ENCODE measurements at places on chromosomes 2 and 18.

GRCh38 chr2:43058726-43059110, 167.7 kb downstream of the ZFP36L2 start:
- no peak for DNase-seq

GRCh38 chr18:50832754-50833153, 12.9 kb upstream of the MRO start:
- no peak for DNase-seq

- no peak for DNase-seq
Measured at GRCh38 chr2:11564816-11565567, 31.1 kb downstream of the GREB1 start.

DNA sequence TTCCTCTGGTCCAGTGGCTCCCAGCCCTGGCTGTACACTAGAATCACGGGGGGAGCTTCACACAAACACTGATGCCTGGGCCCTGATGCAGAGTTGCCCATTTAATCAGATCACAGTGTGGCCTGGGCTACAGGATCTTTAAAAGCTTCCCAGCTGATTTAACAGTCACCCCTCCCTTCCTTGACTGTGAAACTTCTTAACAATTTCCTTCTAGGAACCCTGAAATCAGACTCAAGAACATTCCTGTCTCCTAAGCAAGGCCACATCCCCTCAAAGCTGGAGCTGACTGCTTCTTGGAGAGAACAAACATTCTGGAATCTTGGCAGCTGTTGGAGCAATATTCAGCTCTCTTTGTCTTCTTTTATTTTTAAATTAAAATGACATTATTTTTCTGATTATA, 88.7 kb downstream of the ADD2 start:
- DNase-seq: no peak

- DNase-seq: no peak
Measured at GRCh38 chr2:159516241-159516758, 100.0 kb downstream of the BAZ2B start.

GRCh38 chr2:134021830-134022524, 231.9 kb upstream of the MGAT5 start:
- no peak for DNase-seq

GRCh38 chr2:179262077-179262660, 2.5 kb downstream of the SESTD1 start:
- DNase-seq: no peak

DNA sequence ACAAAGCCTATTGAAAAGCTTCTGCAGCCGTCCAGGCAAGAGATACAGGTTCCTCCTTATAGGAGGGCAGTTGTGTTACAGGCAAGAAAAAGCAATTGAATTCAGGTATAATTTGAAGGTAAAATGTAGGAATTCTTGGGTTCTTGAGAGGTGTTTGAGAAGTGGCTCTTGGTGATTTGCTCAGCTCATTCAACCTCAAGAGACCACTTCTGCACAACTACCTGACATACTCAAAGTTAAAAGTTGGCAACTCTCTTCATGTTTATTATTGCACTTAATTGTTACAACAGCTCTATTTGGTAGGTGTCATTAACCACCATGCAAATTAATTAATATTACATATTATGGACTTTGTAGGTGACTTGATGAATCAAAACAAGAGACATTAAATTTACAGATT, 753.2 kb downstream of the ADCYAP1 start:
- DNase-seq: no peak

DNA sequence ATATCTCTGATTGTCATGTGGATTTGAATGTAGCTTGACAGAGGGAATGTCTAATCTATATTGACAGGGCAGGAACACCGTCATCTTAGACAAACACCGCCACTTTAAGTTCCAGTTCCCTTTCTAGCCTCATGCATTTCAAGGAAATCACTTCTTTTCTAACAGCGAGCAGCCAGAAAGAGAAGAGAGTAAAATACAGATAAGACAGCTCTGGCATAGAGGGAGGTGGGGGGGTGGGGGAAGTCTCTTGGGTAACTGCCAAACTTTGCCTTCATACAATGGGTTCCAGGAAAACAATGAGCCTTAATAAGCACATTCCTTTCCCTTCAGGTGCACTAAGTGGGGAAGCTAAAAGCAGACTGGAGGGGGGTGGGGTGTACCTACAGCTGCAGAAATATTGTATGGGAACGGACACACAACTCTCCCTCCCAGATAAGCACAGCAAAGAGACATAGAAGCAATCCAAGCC, 37.2 kb downstream of the CASP10 start:
- DNase-seq: no peak

DNA sequence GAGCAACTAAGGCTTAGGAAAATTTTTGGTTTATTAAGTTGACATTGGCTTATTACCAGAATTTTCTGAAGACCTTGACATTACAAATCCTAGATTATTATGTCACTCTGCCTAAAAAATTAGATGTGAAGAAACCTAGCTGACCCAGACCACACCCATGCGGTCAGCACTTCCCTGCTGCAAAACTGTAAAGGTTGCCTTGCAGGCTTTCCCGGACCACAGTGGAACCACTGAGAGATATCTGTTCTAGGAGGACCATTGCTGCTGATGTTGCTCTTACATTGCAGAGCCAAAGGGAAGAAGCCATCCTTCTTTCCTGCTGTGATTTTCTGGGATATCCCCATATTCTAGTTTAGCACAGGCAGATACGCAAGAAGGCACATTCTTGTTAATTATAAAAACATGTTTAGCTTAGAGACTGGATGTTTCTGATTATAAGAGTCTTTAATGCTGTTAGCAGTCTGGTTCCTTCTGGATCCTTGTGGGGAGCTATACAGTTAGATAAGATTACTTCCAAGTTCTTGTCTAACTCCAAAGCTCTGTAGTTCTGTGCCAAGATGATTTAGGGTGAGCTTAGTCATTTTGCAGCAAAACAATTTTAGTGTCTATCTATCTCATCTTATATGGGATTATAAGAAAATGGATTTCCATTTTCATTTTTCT, 70.2 kb downstream of the AOX1 start:
- peak; percentile 53 for DNase-seq

DNA sequence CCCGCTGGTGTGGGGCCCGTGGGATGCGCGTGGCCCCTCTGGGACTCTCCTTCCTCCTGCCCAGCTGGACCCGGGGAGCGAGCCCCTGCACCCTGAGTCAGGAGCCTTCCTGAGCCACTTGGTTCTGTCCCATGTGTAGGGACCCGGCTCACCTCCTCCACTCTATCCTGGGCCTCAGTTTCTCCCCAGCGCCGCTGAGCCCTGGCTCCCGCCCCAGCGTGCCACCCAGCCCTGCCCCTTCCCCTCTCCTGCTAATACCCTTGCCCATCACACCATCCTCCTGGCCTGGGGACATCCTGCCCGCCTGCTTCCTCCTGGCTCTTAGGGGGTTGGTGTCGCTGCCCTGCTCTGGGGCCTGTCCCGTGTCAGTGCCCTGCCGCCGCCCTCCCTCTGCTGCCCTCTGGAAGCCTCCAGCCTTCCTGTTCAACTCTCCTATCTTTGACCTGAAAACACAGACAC, 24.8 kb downstream of the GPC1 start:
- no peak for DNase-seq

DNA sequence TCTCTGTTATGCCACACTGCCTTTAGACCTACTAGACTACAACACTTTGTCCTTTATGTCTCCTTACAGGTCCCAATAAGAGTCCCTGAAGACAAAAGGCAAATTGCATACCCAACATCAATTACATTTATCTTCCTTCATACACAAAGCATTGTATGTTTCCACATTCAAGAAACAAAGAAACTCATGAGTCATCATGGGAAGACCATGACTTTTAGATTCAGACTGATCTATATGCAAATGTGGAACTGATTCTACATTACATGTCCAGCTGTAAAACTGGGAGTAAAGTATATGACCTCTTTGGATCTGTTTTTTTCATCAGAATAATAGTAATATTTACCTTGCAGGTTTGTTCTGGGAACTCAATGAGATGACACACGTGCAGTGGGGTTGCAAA, 25.2 kb upstream of the HNMT start:
- no peak for DNase-seq

GRCh38 chr2:118844261-118845004, 3.0 kb downstream of the EN1 start:
- DNase-seq: no peak

- DNase-seq: no peak
Measured at GRCh38 chr2:109467701-109468100, 146.1 kb downstream of the SEPTIN10 start.

DNA sequence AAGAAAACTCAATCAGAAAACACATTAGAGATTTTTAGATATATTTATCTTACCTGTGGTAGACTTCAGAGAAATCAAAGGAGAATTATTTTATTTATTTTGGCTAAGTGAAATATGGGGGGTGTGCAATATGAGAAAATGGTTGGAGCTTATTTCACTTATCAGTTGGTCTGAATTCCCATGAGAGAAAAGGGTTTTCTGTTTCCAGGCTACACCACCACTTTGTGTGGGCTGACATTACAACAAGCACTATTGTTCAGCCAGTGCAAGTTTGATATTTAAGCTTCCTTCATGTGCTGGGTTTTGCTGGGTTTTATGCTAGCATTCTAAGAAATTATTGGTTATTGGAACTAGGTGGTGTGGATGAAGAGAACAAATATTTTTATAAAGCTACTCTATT, 33.5 kb downstream of the RMND5A start:
- no peak for DNase-seq

GRCh38 chr2:148063633-148064032, 42.7 kb downstream of the MBD5 start:
- DNase-seq: no peak

DNA sequence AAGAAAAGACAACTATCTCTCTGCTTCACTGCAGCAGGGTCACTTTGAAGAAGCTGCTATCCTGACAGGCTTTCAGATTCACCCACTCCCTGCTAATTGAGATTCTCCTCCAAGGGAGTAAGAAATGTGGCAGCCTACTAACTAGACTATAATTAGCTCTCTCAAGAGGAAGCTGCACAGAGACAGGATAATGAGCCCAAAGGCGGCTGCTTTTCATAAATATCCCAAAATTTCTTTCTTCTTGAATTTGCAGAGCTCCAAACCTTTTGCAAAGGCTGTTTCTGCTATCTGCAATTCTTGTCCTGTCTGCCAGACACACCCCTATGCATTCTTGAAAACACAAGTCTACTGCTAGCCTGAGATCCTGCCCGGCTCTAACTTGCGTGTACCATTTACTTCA, 54.0 kb upstream of the RNU4ATAC start:
- no peak for DNase-seq

GRCh38 chr2:202418511-202418910, 42.4 kb downstream of the BMPR2 start:
- DNase-seq: no peak

DNA sequence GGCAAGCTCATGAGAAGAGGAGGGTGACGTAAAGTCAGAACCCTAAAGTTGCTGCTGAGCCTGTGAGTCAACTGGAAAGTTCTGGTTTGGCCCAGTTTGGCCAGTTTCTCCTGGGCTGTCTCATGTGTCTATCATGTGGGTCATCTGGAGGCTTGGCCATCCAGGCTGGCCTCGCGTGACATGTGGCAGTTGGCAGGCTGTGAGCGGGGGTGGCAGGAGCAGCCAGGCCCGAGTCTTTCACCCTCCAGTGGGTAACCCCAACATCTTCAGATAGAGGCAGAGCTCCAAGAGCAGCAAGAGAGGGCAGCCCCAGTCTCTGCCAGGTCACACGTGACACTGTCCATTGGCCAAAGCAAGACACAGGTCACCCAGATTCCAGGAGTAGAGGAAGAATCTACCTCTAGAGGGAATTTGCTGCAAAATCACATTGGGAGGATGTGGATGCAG, 51.5 kb downstream of the FHOD3 start:
- DNase-seq: no peak

DNA sequence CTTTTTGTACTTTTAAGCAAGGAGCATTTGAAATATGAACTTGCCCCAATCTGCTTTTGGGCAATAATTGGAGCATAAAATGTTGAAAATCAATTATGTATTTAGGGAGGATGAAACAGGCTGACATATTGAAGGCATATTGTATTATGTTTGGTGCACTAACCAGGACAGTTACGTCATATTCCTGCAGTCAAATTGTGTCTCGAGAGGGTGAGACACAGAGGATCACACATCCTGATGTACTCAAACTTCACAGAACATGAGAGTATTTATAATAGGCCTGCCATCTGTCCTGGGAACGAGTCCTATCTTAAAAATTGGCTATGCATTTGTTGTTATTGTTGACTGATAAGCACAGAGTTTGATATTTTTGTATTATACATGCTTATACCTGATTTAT, 44.7 kb downstream of the TANC1 start:
- DNase-seq: no peak

DNA sequence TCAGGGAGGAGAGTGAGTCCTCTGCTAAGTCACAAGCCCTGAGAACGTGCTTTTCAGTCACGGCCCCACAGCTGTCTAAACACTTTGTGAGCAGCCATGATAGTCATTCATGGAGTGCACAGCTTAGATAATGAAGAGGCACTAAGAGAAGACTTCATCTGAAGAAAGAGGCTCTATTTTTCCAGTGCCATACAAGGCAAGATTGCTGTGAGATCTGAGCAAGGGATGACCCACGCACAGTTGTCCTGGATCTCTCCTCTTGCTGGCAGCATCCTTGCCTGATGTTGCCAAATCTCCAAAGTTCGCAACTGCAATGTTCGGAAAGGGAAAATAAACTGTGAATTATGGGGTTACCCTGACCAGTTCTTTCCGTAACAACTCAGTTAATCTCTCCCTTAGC, 418.7 kb downstream of the MEIS1 start:
- DNase-seq: no peak

DNA sequence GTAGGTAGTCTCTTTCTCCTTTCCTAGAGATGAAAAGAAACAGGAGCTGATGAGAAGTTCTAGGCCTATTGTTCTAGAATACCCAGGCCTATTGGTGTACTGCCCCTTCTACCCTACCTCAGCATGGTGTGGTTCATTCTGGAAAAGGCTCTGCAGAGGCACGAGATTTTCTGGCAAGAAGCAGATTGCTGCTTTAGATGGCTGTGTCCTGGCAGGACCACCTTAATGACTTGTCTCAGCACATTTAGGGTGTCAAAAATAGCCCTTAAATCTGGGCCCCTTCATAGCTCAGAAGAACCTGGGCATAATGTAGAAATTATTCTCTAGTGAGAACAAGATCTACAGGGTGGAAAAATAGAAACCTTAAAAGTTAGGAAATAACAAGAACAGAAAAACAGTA, 87.9 kb downstream of the BCL2L11 start:
- no peak for DNase-seq

DNA sequence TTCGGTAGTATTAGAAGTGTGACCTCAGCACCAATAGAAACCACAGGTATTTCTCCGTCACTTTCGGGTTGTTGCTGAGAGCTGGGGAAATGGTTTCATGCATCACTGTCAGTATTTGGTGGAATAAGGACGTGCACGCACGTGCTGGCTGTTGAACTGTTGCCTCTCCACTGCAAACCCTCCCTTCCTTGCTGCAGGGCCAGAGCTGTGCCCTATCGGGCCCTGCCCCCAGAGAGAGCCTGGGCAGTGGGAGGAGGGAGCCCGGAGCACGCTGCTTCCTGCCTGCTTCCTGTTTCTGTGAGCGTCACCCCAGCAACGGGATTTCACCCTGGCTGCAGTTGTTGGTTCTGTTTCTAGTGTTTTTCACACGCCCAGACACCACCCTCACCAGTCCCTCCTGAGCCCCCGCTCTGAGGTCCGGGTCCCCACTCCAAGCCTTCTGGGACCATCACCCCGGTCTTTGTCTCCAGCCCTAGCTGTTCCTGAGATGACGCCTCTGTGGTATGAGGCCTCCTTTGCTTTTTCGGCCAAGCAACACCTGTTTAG, 47.4 kb downstream of the LRRFIP1 start:
- no peak for DNase-seq

- no peak for DNase-seq
Measured at GRCh38 chr2:238239543-238239862, 335 bp downstream of the HES6 start.

GRCh38 chr2:154455866-154456265, 242.6 kb upstream of the KCNJ3 start:
- DNase-seq: no peak
